T-helper 1 cell (primary cell): ENCODE measurements at places on chromosomes 6 and 20.

DNA sequence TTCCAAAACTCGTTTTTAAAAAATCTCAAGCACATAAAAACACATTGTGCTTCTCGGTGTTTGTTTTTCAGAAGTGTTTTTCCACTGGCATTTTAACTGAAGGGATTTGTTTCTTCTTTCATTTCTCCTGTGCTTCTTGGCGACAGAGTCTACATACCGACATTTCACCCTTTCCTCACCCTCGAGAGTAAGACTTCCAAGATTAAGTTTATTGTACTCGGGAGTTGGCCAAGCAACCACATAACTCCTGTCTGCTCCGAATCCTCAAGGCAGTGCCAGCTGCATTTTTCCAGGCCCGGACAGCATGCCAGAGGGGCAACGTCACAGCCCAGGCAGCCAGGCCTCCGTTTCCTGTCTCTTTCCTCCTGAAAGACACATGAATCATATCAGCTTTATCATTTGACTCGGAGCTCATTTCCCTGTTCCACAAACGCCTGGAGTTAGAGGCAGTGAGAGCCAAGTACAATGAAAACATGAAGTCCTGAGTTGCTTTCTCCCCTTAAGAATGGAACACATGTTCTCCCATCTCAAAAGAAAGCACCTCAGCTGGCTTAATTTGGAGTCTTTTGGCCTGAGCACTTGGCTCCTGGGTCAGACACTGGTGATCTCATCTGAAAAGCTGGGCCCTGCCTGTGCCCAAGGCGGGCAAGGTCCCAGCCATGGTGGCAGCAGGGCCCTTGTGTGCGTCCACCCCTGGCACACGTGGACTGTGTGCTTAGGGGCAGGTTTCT is 23.2 kb upstream of the FAM50B start:
- no peak for DNase-seq

DNA sequence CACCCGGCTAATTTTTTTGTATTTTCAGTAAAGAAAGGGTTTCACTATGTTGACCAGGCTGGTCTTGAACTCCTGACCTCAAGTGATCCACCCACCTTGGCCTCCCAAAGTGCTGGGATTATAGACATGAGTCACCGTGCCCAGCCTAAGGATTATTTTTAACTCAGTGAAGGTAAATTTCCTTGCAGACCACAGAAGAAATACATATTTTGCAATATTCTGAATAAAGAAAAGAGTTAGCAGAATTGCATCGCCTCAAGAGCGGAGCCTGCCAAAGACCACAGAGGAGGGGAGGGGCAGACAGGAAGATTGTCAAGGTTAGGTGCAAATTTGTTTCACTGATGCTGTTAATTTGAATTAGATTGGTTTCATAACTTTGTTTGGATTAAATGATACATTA is 47.4 kb downstream of the SOD2 start:
- DNase-seq: no peak

DNA sequence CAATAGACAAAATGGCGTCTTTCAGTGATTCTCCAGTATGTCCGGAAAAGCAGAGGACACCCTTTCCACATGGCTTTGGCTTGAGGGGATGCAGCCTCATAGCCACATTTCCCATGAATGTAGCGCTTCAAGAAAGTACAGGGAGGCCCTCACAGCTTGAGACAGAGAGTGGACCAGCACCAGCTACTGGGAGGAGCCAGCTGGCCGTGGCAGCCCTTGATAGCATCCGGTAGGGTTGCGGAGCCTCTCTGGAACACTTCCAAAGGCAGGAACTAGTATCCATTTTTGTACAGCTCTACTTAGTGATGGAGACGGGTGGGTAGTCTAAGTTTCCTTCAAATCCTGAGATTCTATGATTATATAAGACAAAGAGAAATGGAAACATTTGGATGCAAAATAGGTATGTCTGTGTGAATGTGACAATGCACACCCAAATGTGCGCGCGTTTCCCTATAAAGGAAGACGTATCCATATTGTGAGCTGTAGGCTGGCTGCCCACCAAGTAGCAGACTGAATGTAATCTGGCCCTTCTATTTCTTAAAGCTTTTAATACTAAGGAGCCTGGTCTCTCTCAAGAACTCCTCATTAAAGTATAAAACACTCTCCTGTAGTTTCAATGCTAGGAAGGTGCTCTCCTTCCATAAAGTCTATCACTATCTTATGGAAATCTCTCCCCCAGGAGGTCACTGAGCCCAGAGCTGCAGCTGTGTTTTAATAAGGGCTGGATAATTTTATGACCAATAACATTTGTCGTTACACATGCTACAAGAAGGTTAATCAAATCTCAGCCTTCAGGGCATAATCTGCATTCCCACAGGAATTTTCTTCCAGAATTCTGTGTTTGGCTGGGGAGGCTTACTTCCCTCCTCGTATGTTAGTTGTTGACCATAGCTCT is 74.0 kb downstream of the SOBP start:
- DNase-seq: no peak

- no peak for DNase-seq
These were observed 5.1 kb downstream of the KIAA1755 start for GRCh38 chr20:38255393-38255792.

GRCh38 chr20:49186535-49187329 is 1.4 kb downstream of the STAU1 start:
- DNase-seq: peak; percentile 73

DNA sequence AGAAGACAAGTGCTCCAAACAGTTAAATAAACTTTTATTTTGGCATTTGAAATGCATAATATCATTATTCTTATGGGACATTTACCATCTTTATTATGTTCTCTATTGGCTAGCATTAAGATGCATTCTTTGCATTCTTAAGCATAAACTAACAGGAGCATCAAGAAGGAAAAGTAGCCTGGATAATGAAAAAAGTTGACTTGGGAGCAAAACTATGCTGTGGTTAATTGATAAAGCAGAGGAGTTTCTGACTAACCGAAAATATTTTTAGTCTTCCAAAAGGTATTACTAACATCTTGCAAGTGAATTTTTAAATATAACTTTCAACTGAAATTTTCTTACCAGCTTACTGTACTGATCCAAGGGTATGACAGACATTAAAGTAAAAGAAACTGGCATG is 140.3 kb downstream of the FLRT3 start:
- DNase-seq: no peak

DNA sequence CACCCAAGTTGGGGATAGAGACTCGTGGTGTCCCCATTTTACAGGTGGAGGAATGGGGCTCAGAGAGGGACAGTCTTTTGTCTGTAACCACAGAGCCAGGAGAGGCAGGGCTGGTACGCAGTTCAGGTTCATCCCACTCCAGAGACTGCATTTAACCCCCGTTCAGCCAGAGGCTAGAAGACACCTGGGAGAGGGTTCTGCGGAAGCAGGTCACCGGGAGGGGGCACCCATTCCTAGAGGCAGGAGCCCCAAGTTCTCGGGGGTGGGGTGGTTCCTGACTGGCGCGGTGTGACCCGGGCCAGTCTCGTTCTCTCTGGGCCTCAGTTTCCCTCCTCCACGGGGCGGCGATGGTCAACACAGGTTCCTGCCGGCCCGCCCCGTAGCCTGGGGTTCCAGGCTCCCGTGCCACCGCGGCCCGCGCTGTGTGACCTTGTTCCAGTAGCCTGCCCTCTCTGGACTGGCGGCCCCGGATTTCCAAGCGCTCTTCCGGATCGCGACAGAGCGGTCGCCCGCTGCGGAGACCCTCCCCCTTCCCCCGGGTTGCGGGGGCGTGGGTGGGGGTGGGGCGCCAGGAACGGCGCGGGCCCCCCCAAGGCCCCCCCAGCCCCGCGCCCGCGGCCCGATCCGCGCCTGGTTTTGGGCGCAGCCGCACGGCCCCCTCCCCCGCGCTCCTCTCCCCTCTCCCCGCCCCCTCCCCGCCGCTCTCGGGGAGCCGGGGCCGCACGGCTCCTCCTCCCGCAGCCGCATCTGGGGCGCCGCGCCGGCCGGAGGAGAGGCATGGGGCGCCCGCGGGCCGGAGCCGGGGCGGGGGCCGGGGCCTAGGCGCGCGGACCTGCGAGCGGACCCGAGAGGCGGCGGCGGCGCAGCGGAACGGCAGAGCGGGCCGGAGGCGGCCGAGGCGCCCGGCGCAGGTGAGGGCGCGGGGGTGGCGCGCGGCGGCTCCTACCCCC is at the start of gene DLGAP4:
Gene DLGAP4 (plus strand): TSS at position 738 of the 950 bp plus-strand sequence. CDS start 125,379 bp downstream, outside the sequence.
- DNase-seq: no peak

GRCh38 chr6:145895802-145896201 is 68.4 kb downstream of the SHPRH start:
- DNase-seq: no peak

- no peak for DNase-seq
These were observed 39.4 kb downstream of the TOX2 start for GRCh38 chr20:43953919-43954592.
